ENCODE measurements at places on chromosomes 16 and 17.

DNA sequence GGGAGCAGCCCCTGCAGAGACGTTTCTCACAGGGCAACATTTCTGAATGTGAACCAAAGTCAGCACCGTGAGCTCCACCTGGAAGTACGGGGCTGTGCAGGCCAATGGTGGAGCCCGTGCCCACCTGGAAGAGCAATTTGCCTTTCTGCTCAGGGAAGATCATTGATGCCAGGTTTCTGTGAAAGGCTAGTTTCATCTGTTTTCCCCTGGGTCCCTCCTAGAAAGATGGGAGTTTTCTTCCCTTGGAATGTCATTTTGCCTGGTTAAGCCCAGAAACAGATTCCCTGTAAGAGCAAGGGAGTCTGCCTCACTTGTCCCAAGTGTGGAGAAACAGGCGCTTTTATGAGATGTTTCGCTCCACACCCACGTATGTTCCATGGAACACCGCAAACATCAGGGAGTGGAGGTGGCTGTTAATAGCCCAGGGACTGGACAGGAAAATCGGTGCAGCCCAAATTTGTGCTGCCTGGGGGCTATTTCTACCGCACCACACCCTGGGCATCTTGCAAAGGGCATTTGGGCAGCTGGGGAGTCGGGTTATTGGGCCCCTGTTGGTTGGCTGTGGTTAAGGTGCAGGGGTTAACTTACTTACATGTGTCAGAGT, 2.6 kb downstream of the SLC6A4 start:
- DNase-seq: no peak

DNA sequence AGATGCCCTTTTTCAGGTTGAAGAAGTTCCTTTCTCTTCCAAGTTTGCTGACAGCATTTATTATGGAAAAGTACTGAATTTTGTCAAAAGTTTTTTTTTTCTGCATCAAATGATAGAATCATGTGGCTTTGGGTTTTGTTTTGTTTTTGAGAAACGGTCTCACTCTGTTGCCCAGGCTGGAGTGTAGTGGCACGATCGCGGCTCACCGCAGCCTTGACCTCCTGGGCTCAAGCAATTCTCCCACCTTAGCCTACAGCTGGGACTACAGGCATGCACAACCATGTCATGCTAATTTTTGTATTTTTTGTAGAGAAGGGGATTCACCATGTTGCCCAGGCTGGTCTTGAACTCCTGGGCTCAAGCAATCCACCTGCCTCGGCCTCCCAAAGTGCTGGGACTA, 7.3 kb downstream of the CMTM4 start:
- DNase-seq: no peak

- DNase-seq: no peak
Observed at GRCh38 chr17:15963670-15964110, 18.8 kb downstream of the ADORA2B start.

- no peak for DNase-seq
Observed at GRCh38 chr16:74775255-74775654, 635 bp upstream of the FA2H start.

DNA sequence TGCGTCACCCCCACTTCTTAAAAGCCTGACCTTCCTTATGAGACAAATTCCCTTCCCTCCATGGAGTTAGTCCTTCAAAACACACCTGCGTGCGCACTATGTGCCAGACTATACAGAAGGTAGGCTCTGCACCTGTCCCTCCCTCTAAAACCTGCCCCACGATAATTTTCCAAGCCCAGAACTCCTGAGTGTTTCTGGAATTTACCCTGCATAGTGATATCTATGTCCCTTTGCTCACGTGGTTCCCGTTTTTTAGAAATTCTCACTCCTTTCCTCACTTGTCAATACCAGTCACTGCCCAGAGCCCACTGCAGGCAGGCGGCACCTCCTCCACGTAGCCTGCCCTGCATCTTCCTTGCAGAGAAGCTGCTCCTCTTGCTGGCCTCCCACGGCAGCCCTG, 82.2 kb downstream of the SLC6A2 start:
- no peak for DNase-seq

DNA sequence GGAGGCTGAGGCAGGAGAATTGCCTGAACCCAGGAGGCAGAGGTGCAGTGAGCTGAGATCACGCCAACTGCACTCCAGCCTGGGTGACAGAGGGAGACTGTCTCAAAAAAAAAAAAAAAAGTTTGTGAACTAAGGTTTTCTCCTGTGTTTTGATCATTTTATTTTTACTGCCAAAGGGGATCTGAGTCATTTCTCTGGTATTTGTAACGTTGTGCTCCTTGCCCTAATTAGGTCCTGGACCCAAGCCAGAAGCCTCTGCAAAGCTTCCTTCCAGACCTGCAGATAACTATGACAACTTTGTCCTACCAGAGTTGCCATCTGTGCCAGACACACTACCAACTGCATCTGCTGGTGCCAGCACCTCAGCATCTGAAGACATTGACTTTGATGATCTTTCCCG, 32.1 kb downstream of the IST1 start:
- DNase-seq: no peak
